Endothelial cell (in vitro differentiated cells): ENCODE measurements at places on chromosomes 5 and 9.

- no peak for DNase-seq
Measured at GRCh38 chr5:96476654-96477053, 43.6 kb upstream of the PCSK1 start.

DNA sequence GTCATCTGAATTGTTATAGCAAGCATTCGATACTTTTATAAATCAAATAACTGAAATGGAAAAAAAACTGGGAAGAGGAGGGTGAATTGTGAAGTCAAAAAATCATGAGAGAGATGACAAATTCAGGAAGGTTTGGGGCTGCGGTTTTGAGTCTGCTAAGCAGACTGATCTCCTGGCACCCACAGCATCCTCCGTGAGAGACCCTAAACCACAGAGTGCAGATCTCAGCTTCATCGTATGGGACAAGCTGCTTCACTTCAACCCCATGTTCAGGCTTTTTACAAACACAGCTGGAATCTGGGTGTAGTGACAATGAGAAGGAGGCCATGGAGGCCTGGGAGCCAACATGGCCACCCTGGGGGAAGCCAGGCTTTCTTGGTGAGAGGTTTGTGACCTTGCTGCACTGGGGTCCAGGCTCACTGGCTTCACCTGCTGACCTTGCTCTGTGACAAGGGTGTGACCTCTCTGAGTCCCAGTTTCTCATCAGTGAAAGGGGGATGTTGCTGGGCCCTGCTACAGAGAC is 19.4 kb downstream of the USP20 start:
- DNase-seq: no peak

DNA sequence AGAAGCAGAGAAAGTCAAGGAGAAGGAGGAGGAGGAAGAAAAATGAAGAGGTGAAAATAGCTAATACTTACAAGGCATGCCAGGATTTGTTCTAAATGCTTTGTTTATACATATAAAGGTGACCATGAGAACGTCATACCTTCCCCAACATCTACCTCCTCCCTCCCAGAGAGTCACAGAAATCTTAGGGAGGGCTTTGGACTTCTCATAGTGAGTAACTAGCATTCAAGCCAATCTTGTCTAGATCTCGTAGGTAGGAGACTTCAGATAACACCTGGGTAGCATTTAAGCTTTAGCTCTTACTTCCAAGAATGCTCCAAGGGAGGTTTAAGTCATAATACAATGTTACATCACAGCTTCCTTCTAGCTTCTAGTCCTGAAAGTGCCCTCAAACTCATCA is 36.5 kb upstream of the GPBP1 start:
- no peak for DNase-seq

DNA sequence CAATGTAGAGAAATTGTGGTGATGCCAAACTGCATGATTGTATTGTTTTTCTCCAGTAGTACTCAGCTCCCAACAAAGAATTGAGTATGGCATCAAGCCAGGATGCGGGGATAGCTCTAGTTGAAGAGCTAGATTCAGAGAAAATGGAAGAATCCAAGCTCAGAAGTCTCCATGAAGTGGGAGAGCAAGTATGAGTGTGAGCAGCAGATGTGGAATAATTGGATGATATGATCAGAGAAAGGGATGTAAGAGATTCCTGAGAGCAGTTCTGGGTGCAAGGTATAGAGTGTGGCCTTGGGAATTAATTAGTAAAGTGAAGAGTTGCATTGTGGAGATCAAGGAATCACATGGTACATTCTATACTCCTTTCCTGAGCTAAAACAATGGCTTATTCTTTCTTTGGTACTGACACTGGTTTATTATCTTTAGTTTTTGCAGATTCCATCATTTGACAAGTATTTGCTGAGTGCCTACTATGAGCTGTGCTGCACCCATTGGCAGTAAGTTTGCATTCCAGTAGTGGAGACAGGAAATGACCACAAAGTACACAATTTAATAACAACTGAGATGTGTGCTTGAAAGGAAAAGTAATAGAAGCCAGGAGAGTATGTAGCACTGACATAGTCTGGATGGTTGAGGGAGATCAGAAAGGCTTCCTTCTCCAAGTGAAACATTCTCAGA is 177.1 kb downstream of the CPLANE1 start:
- DNase-seq: no peak

DNA sequence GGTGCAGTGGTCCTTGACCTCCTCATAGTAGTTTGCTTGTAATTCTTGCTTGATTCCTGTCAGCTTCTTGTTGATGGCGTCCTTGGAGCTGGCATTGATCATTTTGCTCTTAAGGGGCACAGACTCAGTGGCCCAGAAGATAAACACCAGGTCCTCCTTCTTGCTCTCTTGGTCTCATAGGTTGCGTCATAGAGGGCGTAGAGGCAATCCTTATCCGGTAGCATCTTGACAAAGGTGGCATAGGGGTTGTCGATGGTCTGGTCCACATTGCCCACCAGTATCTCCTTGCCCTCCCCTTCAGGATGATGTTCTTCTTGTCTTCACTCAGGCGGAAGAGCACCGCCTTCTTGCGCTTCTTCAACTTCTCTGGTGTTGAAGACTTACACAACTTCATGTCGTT is 19.2 kb downstream of the CCDC125 start:
- DNase-seq: no peak

DNA sequence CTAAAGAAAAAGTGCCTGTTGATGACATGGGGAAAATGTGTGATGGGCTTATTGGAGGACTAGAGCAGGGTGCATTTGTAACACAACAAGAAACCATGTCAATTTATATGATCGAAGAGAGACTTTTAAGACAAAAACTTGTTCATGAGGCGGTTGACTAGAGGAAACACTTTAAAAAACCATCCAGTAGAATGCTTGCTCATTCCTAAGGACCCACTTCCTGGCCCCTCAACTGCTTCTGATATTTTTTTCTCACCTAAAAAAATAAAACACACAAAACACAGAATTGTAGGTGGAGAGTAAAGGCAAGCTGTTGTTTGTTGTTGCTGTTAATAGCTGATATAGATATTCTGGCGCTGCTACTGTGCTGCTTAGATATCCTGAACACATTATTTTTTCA is 50.6 kb downstream of the SPIN1 start:
- no peak for DNase-seq

- DNase-seq: no peak
Measured at GRCh38 chr5:133430095-133430494, 182.2 kb downstream of the FSTL4 start.

DNA sequence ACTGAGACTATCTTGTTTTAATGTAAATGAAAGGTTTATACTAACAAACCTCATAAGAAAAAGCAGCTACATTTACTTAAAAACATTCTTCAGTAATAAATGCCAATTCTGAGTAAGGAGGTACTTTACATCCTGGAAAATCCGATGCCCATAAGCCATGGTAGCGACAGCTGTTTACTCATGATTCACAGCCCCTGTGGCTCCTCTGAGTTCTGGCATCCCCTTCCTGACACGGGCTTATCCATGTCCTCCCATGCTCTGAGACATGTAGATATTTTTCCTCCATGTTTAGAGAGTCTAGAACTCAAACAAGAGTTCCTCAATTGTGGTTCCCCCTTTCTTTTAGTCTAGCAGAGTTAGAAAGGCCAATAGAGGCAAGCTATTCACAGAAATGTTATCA is 63.1 kb upstream of the DEPDC1B start:
- DNase-seq: no peak

DNA sequence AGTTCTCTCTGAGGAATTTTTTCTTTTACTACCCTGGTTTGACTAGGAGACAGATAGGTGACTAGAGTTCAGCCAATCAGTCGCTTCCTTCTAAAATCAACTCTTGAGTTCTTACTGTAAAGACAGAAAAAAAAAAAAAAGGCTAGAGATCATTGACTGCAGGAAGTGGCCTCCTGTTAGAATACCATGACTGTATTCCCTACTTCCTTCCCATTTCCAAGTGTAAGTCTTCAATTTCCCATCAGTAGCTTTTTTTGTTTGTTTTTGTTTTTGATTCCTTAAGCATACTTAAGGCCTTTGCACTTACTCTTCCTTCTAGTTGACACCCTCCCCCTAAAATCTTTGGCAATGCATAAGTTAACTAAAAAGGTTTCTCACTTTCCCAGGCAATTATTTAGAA is 154.3 kb downstream of the HMHB1 start:
- DNase-seq: no peak

DNA sequence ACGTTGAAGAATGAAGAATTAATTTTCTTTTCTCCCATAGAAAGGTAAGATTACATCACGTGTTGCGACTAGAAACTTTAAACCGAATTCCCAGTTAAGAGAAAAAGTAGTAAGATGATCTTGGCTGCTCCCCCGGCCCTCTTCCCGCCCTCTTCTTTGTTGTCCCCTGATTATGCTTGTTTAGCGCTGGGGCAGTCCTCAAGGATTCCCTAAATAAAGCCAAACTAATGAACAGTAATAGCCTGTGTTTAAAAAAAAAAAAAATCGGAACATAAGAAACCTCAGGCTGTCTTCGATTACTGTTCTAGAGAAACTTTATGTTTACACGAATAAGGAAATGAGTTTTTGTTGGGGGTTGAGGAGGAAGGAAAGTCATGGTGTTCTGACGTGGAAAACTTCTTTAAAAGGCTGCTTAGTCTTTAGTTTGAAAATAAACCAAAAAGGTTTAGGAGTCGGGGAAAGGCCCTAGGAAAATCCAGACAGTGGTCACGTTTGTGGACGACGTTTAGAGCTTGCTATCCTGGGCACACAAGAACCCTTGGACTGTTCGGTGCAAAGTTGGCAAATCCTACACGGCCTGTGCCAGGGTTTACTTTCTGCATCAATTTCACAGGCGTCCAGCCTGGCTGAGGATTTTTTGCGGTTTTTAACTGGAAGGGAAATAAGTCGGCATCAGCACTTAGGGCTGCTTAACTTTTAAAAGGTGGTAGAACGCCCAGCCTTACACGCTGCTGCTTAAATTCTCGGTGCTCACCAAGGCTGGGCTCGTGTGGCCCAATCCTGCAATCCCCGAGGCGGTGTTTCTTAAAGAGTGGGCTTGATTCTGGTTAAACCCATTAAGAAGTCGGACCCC is 1.1 kb upstream of the MAT2B start:
- DNase-seq: peak; percentile 14

DNA sequence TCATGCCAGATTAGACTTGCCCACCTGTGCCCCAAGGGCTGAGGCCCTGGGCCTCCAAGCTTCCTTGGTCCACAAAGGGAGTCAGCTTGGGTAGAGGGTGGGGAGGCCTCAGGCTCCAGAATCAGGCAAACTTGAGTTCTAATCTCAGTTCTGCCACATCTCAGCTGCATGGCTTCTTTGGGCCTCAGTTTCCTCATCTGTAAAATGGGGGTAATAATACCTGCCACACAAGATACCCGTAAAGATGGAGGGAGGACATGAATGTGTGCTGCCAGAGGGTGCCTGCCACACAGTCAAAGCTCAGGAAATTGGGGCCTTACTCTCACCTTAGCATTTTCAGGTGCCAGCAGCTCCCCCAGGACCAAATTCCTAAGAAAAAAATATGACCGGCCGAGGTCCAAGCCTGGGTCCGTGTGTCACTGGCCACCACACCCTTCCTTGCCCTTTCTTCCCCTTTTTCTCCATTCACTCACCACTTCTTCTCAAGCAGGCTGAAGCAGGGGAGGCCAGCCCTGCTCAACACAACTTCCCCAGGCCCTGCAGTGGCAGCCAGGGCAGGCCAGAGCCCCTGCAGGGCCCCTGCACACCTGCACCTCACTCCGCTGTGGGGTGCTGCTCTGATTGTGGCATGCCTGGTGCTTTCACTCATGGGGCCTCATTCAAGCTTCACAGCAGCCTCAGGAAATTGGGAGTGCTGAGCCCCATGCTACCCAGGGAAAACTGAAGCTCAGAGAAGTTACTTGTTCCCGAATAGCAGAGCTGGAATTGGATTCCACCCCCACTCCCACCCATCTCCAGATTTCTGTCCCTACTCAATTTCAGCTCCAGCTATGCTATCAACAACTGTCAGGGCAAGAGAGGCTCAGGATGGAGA is 3.9 kb downstream of the RGS14 start:
- DNase-seq: no peak
